Endothelial cell of umbilical vein (primary cell): ENCODE measurements at places on chromosomes 5 and 9.

- no peak for DNase-seq
These were observed 138.5 kb downstream of the SLC24A2 start for GRCh38 chr9:19650312-19650711.

DNA sequence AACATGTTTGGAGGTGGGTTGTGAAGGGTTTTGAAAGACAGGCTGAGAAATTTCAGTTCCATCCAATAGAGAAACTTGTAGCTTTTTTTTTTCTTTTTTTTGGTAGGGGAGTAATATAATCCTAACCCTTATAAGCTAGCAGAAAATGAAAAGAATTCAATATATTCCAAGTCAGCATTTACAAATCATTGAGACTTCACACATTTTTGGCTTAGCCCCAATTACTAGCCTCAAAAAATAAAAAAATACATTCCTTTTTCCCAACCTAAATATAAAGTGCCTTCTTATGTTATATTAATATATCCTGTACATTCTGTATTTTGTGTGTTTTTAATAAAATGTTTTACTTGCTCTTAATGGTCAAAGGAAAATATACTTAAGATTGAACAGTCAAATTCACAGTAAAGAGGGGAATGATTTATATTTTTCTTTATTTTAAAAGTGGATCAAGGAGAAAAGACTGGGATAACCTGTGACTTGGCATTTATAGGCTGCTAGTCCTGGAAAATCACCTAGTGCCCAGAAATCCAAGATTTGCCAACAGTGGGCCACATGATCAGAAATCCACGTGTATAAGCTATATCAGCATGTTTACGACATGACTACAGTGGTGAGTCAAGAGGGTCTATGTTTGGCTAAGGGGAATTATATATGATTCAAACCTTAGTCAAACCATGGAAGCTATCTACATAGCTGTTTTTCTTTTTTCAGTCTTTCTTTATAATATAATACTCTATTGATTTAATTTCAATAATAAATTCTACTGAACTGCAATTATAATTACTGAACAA is 14.5 kb downstream of the HACD4 start:
- DNase-seq = peak; percentile 10

DNA sequence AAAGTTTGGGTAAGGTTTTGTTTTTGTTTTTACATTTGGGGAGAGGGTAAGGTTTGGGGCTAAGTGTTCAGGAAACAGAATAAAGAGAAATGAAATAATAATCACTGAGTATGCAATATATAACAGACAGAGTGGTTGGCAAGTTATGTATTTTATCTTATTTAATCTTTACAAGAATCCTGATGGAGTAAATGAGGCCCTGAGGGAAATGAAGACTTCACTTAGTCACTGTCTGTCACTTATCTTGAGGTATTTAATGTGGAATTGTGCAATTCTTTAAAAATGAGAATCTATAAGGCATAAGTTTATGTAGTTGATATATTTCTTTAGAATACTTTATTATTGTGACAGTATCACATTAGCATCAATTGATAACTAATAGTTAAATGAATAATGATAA is 48.1 kb downstream of the TEK start:
- DNase-seq = no peak

DNA sequence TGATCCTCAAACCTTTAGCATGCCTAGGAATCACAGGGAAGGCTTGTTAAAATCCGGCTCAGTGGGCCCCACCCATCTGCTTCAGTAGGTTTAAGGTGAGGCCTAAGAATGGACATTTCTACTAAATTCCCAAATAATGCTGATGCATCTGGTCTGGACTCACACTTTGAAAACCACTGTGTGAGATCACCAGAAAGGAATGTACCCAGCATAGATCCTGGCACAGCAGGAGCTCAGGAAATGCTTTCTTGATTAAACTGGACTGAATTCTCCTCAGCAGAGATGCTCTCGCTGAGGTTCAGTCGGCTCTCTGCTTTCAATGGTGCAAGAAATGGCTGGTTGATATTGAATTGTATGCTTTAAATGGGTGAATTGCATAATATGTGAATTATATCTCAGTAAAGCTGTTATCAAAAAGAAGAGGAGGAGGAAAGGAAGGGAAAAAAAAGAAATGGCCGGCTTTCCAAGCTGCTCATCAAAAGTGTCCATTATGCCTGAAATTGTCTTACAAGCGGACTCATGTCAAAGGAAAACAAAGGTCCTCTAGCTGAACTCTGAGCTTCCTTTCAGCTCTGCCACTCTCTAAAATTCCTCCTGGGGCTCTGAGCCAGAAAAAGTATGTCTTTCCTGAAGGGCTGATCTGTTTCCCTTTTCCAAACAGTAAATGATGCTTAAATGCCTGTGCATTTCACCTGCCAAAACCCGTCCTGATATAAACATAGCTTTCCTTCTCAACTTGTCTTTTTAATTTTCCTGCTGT is 77.6 kb upstream of the SAP30L start:
- peak; percentile 86 for DNase-seq

- peak; percentile 94 for DNase-seq
These were observed 148.3 kb upstream of the RUSC2 start for GRCh38 chr9:35341585-35341984.

DNA sequence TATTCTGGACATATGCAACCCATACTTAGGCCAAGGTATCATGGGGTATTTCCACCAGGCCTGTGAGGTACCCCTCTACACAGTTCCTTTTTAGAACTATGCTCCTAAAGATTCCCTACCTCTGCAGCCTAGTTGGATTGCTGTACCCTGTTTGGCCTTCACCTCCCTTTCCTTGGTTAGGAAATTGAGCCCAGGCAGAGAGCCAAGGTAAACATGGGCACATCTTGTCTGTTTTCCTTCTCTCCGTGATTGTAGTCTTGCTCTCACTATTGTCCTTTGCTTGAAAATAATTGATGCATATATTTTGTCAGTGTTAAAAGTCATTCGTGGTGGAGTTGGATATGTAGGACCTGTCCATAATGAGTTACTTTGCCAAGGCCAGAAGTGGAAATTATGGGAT is 26.7 kb downstream of the BDP1 start:
- DNase-seq = peak; percentile 91

DNA sequence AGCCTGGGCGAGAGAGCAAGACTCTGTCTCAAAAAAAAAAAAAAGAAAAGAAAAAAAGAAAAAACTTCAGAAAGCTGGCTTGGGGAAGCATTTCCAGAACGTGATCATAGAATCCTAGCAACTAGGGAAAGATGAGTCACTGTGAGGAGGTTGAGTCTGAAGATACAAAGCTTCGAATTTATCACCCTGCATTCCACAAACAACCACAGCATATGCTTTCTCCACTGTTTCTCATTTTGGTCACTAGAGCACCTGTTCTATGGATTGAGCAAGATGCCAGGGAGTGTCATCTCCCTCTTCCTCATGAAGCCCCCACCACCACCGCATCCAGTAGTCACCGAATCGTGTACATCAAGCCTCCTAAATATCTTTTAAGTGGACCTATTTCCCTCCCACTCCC is 37.9 kb downstream of the SEMA5A start:
- DNase-seq = no peak

DNA sequence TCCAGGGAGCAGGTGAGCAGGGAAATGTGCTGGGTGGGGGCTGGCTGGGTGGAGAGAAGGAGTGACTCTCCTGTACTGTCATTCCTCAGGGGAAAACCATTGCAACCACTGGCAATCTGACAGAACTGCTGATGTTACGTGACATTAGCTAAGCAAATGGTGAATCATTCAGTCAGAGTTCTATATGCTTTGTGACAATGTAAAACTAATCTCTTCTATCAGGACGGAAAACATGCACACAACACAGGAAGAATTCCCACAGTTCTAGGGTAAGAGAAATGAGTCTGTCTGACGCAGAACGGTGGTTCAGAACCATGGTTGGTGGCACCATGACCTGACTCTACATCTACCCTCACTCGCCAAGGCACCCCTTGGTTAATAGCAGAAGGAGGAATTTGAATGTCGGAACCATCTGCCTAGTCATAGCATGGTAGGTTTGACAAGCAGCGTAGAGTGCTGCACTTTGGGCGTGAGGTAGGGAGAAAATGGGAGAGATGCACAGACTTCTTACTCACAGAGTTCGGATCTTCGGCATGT is 243.6 kb upstream of the PANK3 start:
- no peak for DNase-seq

DNA sequence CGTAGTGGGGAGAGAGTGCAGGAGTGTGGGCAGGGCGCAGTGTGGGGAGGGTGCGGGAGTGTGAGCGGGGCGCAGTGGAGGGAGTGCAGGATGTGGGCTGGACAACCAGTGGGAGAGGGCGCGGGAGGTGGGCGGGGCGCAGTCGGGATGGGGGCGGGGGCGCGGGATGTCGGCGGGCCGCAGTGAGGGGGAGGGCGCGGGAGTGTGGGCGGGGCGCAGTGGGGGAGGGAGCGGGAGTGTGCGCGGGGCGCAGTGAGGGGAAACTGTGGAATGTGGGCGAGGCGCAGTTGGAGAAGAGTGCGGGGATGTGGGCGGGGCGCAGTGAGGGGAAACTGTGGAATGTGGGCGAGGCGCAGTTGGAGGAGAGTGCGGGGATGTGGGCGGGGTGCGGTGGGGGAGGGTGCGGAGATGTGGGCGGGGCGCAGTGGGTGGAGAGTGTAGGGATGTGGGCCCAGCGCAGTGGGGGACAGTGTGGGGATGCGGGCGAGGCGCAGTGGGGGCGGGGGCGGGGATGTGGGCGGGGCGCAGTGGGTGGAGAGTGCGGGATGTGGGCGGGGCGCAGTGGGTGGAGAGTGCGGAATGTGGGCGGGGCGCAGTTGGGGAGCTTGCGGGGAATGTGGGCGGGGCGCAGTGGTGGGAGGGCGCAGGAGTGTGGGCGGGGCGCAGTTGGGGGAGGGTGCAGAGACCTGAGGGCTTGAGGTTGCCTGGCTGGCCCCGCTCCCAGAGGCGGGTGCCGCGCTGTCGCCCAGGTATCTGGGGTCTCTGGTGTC is at the start of gene NXNL2:
TSS of gene NXNL2 (plus strand) at position 723 of the 770 bp plus-strand sequence. CDS start 257 bp downstream, outside the sequence.
- peak; percentile 61 for DNase-seq
